ENCODE measurements at places on chromosomes 7 and 10.
A peak's percentile ranks its signal among the peaks of the same experiment; 100 is the strongest.

GRCh38 chr7:156334636-156335035 is 305.9 kb upstream of the RNF32 start:
- DNase-seq = no peak

- DNase-seq = no peak
Observed at GRCh38 chr10:124619195-124619594, 125.0 kb downstream of the FAM53B start.

GRCh38 chr7:159070431-159071148 is 74.1 kb downstream of the VIPR2 start:
- no peak for DNase-seq

GRCh38 chr10:130201043-130201380 is 64.8 kb downstream of the GLRX3 start:
- DNase-seq = no peak

GRCh38 chr10:14707481-14707880 is 67.2 kb downstream of the FAM107B start:
- DNase-seq = no peak

GRCh38 chr10:97589479-97589878 is at the start of gene C10orf62:
TSS of gene C10orf62 (plus strand) at chr10:97589721. CDS start at chr10:97589898, 177 bp downstream.
- DNase-seq = no peak

DNA sequence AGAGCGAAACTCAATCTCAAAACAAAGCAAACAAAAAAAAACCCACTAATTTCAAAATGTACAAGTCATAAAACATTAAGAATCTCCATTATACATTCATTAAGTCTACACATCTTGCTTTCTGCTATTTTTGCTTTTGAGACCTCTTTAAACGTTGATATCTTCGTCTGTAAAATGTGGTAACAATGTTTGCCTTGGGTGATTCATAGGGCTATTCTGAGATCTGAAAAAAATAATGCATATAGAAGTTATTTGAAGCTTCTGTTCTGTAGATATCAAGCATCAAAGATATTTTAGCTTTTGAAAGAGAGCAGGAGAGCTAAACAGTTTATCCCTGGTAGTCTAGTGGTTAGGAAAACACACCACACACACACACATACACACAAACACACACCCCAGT is 158.1 kb upstream of the PLXDC2 start:
- no peak for DNase-seq

- DNase-seq = no peak
Observed at GRCh38 chr7:101362334-101363195, at the start of gene COL26A1. TSS of gene COL26A1 (plus strand) at chr7:101362875. CDS start at chr7:101363033, 158 bp downstream.

DNA sequence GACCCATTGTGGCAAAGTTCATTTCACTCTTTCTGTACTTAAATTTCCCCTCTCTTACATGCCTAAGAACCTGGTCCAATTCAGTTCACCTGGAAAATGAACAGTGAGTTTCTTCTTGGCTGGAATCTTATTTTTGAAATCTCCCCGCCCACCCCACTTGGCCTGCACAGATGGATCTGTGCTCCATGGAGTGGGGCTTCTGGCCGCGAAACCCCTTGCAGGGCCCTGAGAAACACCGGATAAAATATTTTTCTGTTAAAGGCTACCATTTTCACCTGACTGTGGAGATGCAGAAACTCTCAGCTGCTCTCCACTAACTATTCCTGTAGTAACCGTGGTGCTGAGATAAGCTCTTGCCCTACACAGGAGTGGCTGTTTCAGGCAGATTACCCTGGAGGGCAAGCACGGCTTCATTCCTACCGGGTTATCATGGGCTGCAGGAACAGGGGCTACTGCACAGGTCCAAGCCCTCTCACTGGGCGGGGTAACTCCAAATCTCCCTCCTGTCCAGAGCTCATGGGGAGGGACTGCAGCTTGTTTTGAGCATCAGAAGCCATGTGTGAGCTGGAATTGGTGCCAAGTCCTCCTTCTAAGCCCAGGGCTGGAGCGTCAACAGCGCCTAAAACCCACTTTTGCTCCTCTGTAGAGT is 118.9 kb downstream of the PRPF18 start:
- no peak for DNase-seq

GRCh38 chr7:94656925-94657731 is 1.2 kb upstream of the SGCE start:
- no peak for DNase-seq

DNA sequence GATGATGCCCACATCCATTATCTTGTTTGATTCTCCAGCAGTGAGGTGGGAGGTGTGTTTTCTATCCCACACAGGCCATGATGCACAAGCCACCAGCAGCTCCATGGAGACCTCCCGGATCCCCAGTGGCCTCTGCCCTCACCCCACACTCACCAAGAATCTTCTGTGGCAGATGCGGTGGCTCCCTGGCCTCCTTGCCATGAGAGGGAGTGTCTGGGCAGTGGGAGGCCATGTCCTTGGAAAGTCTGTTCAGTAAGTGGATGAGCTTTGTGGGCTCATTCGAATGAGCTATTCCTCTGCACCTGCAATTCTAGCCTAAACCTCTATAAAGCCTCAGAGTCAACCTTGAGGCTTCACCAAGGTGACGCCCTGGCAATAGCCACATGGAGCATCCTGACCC is 243.8 kb downstream of the TCERG1L start:
- no peak for DNase-seq

DNA sequence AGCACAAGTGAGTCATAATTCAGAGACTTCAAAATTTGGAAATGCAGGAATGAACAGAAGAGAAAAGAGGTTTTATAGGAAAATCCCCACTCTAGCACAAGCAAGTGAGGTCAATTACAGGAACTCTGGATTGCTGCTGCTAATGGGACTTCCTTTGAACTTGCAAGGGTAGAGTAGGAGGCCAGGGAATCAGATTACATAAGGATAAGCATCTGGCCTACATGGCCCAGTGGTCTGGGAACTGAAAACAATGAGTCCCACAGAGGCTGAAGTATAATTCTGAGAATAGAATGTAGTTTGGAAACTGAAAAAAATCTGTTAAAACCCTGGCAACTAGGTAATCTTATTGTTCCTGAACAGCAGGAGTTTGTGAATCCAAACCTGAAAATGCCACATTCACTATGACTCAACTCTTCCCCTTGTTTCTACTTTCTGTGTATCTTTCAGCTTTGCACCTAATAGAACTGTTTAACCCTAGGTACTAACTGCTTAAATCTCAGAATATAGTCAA is 66.5 kb downstream of the CTNNA3 start:
- peak; percentile 81 for DNase-seq

GRCh38 chr7:123641901-123642300 is 13.8 kb upstream of the LMOD2 start:
- DNase-seq = no peak

DNA sequence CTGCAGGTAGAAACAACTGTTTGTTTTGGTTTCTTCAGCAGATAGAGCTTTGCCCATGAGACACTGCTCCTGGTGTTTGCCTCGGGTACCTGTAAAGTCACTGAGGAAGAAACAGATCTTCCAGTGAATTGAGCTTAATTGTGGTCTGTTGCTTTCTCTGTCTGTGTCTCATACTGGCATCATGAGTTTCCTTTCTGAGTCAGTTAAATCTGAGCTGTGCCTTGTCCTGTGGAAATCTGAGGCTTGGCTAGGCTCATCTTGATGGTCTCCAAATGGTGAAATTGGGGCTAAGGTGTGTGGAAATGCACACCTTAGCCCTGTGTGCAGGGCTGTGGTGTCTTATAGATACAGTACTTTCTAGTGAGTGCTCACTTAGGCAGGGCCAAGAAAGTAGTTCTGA is 67.4 kb downstream of the GBF1 start:
- DNase-seq = no peak

DNA sequence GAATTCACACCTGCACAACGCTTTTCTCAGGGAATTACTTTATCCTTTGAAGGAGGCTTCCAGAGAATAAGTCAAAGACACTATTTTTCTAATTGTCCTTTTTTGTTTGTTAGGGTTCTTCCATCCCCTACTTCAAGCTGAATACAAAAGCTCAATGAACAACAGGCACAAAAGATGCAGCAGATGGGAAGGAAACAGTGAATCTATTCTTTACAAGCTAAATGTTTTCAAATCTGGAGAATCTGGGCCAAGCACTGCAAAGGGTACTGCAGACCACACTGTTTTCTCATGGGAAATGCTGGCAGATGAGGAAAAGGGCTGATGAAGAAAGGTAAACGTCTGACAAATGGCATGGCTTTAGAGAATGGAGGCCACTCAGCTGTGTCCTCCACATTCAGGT is 18.5 kb downstream of the LIPA start:
- no peak for DNase-seq

DNA sequence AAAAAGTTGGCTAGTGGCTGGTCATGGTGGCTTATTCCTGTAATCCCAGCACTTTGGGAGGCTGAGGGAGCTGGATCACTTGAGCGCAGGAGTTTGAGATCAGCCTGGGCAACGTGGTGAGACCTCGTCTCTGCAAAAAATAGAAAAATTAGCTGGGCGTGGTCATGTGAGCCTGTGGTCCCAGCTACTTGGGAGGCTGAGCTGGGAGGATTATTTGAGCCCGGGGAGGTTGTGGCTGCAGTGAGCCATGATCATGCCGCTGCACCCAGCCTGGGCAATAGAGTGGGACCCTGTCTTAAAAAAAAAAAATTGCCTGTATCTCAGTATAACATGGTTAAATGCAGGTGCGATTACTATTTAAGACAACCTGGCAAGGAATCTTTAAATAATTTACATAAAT is 61.0 kb downstream of the ADD3 start:
- no peak for DNase-seq

GRCh38 chr10:74558897-74559296 is 267.5 kb upstream of the KAT6B start:
- DNase-seq = no peak

DNA sequence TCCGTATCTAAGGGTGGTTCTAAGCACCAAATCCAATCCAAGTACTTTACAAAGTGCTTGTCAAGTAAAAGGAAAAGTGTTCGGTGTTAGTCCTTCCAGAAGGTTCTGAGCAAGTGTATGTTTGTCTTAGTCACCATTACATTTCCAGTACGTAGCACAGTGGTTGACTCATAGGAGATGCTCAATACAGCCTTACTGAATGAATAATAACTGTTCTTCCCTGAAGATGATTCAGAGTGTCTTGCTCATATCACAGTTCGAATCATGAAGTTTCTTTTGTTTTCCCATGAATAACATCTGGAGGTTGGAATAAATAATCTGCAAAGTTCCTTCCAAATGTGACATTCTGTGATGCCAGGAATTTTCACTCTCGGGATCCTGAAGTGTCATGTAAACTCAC is 53.4 kb downstream of the WNT2 start:
- peak; percentile 89 for DNase-seq

GRCh38 chr7:55591282-55591931 is 19.1 kb upstream of the VOPP1 start:
- DNase-seq = no peak

- DNase-seq = no peak
Observed at GRCh38 chr7:99196536-99197258, 11.2 kb downstream of the KPNA7 start.

DNA sequence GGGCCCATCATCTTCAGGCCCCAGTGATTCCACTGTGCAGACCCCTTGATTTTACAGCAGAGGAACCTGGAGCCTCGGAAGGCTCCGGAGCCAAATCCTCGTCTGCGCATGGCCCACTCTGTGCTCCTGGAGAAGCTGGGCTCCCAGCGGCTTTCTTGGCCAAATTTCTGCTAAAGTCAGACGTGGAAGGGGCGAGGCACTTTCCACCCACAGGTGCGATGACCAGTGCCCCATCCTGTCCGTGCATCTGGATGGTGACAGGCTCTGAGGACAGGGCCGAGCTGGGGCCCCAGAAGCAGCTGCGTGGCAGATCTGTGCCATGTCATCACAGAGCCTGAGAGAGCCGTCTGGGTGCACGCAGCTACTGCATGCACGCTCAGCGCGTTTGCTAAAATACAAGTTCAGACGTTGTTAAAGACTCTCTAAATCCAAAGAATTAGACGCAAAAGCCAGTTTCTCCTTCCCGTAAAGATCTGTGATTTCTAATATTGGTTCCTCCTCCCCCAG is 57.2 kb downstream of the JAKMIP3 start:
- DNase-seq = no peak

- DNase-seq = no peak
Observed at GRCh38 chr7:20932785-20933527, 146.3 kb upstream of the SP8 start.

DNA sequence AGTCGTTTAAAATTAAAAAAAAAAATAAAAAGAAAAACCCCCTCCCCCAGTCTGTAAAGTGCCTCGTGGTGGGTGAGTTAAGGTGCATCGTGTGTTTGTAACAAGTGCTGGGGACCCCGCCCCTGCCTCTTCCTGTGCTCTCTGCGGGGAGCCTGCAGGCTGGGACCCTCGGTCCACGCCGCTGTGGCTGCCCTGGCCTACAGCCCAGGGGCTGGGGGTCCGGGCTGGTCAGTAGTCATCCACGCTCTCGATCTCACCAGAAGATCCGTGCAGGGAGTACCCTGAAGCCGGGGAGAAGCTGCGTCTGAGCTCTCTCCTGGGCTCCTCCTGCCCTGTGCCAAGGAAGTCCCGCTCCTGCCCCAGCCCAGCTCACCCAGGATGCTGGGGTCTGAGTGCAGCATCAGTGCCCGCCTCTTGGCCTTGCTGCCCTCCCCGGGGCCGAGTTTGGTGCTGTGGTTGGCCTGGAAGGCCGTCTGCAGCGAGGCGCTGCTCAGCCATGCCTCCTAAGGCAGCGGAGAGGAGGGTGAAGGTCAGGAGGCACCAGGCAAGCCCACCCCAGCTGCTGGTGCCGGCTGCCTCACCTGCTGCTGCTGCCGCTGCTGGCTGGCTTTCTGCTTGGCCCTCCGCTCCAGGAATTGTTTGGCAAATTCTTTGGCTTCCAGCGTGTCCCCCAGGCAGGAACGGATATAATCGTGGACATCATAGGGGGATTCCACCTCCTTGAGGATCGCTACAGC is 8.1 kb downstream of the GNB2 start:
- DNase-seq = no peak

DNA sequence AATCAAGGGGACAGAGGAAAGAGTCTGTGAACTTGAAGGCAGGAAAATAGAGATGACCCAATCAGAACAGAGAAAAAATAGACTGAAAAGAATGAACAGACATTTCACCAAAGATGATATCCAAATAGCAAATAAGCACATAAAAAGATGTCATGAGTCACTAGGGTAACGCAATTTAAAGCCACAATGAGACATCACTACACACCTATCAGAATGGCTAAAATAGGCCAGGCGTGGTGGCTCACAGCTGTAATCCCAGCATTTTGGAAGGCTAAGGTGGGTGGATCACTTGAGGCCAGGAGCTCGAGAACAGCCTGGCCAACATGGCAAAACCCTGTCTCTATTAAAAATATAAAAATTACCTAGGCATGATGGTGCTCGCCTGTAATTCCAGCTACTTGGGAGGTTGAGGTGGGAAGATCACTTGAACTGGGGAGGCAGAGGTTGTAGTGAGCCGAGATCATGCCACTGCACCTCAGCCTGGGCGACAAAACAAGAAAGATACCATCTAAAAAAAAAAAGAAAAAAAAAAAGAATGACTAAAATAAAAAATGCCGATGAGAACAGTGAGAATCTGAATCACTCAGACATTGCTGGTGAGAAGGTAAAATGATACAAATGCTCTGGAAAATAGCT is 100.9 kb downstream of the LHPP start:
- no peak for DNase-seq
